ENCODE measurements at places on chromosomes 2 and 18.

DNA sequence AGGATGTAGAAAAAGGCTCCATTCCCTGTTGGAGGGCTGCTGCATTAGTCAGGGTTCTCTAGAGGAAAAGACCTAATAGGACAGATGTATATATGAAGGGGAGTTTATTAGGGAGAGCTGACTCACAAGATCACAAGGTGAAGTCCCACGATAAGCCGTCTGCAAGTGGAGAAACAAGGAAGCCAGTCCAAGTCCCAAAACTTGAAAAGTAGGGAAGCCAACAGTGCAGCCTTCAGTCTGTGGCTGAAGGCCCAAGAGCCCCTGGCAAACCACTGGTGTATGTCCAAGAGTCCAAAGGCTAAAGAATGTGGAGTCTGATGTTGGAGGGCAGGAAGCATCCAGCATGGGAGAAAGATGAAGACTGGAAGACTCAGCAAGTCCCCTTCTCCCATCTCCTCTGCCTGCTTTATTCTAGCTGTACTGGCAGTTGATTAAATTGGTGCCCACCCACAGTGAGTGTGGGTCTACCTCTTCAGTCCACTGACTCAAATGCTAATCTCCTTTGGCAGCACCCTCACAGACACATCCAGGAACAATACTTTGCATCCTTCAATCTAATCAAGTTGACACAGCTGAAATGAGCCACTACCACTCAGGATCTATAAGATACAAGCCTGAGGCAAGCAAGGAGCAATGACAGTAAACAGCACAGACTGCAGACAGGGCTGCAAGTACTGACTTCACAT, 30.0 kb upstream of the ATG16L1 start:
- no peak for DNase-seq

GRCh38 chr2:240686460-240686859, 3.8 kb upstream of the AQP12B start:
- DNase-seq, result no peak

DNA sequence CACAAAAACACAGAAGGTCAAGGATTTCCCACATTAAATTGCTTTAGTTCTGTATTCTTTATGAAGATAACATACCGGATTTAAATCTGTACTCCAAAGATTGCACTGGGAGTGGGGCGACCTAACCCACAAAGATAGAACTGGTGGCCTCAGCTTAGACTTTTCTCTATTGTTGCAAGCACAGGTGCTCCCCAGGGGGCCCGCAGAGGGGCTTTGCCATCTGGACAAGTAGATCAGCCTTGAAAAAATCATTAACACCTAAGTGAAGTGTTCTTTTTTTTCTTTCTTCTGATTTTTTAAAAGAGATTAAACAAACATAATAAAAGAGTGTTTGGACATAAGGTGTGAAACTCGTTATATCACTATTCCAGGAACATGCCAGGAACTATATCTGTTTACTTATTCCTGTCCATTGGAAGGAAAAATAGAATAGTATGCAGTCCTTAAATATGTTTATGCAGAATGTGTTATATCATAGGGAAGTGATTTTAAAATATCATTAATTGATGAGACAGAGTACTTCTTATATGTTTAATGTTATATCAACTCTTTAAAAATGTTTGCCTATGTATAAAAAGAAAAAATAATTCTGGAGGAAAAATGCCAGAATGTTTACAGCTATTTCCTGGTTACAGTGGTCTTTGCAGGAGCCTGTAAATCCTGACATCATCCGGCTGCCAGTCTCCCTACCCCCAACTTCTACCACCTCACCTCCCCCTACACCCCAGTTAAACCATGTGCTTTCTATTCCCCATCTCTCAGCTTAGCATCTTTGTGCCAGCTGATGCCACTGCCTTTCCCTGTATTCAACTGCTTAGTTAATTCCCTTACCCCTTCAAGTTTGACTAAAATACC, 679.2 kb downstream of the CNTNAP5 start:
- no peak for DNase-seq

DNA sequence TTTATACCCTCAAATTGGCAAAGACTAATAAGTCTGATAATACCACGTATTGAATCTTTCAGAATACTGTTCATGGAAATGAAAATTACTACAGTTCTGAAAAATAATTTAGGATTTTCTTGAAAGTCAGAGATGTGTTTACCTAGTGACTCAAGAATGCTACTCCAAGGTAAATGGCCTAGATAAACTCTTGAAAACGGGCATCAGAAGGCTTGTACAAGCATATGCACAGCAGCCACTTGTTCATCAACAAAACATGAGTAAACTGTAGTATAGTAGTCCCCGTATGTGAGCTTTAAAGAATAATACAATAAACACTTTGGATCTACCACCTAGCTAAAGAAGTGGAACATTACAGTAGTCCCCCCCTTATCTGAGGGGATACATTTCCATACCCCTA, 157.5 kb downstream of the THADA start:
- no peak for DNase-seq

- DNase-seq, result no peak
Observed at GRCh38 chr2:130303169-130303568, 39.5 kb upstream of the IMP4 start.

DNA sequence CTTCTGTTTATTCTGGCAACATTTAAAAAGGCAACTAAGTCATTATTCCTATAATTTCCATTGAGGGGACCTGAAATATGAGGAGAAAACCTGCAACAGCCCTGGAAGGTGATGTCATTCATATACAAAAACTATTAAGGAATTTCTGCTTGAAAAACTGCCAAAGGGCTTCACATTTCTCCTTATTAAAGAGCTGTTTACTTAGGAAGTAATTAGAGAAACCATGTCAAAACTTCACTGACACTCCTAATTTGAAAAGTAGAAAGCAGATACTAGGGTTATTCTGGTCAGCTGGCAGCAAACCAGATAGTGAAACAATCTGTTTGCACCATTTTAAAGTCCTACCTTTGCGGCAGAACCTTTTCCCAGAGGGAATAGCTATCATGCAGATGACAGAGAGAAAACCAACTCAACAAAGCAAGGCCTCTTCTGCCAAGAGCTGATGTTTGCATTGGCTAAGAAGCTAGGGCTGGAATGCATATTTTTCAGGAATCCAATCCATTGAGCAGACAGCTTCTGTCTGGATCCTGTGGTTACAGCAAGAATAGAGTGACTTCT, 592.2 kb upstream of the SYT4 start:
- peak; percentile 59 for DNase-seq

DNA sequence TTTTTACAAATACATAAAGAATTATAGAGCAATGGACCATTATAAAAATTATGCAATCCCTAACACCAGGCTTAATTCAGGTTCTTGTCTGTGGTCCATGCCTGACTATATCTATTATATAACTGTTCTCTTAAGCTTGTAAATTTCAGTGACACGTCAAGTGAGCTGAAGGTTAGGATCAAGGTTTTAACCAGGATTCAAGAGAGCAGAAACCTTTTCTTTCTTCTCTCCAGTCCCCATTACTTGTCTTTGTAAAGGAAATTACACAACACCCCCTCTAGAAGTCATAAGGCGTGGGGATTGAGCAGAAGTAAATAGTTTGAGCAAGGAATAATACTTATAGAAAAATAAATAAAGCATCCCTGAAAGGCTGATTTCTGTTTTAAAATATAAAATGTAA, 122.0 kb downstream of the ZNF521 start:
- DNase-seq, result no peak

- no peak for DNase-seq
Observed at GRCh38 chr2:149562324-149562723, 25.3 kb downstream of the MMADHC start.

- no peak for DNase-seq
Observed at GRCh38 chr2:24083567-24084385, 858 bp downstream of the TP53I3 start.

- DNase-seq, result no peak
Observed at GRCh38 chr18:49503931-49504330, 16.9 kb upstream of the C18orf32 start.

- DNase-seq, result no peak
Observed at GRCh38 chr18:57397440-57398132, 37.6 kb upstream of the ONECUT2 start.

All from right forelimb (tissue), 1 donor.